ENCODE measurements at places on chromosomes 11 and 22.

GRCh38 chr22:27075028-27075678, 417.8 kb downstream of the MIAT start:
- DNase-seq, result no peak

DNA sequence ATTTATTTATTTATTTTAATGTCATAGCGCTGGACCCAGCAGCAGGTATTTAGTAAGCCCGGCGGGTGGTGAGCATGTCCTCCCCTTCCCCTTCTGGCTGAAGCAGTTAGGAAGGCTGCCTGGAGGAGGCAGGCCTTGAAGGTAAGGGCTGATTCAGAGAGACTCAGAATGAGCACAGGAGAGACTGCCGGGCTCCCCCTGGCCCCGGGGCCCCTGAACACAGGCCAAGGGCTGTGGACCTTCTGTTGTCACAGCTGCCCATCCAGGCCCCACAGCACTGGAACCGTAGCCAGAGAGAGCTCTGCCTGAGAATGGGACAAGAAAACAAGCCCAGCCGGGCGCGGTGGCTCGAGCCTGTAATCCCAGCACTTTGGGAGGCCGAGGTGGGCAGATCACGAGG, 52.8 kb downstream of the KCNJ4 start:
- DNase-seq, result no peak

DNA sequence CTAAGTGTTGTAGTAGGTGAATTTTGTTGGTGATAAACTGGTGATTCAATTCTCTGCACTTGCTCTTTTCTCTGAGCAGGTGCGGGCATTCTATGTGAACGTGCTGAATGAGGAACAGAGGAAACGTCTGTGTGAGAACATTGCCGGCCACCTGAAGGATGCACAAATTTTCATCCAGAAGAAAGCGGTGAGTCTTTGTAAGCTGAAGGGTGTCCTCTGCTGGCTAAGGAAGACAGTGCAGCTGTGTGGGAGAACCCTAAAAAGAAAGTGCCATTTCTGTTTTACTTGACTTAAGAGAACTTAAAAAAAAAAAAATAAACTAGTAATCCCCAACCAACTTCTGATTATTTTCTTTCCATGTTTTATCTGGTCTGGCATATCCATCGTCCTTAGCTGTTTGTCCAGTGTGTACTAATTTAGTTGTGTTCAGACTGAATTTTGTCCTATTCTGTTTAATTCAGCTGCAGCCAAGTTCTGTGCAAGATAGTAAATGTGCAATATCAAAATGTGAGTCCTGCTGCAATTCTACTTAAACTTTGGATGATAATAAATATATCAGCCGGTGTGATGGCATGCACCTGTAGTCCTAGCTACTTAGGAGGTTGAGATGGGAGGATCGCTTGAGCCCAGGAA, 29.6 kb downstream of the CAT start:
- DNase-seq, result peak; percentile 28

GRCh38 chr11:64519541-64519940, 71.5 kb upstream of the SLC22A12 start:
- DNase-seq, result no peak

DNA sequence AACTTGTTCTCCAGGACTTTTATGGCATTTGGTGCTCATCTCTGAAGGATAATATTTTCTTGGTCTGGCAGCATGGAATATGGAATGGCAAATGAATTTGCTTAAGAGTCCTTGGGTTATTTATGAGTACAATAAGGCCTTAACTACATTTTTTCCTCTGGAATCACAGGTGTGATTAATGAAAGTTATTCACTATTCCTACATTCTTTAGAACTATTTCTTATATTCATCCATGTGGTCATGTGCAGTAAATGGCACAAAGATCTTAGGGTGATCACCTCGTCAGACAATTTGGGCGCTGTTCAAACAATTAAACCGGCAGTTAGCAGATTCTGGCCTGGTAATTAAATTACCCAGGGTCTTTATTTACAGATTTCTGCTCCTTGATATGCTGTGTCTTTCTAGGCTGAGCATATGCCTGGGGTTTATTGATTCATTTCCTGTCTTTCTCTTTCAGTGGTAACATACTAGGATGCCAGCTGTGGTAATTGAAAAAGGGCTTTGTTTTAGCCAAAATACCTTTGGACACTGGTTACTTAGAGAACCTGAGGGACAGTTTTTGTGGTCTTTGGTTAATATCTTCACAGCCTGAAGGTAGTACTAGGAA, 31.6 kb downstream of the SIK2 start:
- DNase-seq, result no peak

DNA sequence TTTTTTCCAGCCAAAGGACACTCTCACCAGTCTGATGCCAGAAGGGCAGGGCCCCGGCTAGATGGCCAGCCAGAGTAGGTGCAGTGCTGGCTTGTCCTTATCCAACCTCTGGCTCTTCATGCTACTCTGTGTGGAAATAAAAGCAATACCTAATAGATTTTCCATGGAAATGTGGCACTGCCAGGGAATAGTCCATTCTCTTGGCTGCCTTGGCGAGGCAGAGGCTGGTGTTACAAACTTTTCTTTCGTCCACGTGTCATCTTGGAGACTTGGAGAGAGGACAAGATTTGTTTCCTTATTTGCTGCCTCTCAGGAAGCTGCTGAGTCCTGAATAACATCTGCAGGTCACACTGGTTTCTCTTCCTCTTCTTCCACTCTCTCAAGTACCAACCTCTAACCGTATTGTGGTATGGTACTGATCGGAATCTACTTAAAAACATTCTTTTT, 17.2 kb upstream of the C1QTNF4 start:
- DNase-seq, result no peak

- DNase-seq, result no peak
Measured at GRCh38 chr11:8408151-8408941, 144.7 kb upstream of the LMO1 start.

- no peak for DNase-seq
Measured at GRCh38 chr11:124167826-124168231, 15.3 kb upstream of the OR10D3 start.

- no peak for DNase-seq
Measured at GRCh38 chr22:47596176-47596690, 833.8 kb downstream of the TBC1D22A start.

DNA sequence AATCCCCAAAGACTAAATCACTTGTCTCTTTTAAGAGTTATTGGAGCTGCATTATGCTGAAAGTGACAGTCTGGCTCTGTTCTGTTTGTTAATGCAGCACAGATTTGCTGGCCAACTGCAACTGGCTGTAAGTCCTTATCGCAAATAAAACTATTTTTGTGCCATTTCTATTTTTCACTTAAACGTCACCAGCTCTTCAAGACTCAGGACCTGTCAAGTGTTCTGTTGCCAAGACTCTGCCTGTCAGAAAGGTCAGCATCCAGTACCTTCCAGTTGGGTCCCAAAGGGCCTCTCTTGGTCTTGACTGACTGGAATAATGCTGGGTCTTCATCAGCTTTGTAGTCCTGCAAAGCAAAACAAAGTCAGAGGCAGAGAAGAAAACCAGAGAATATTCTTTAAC, 45.6 kb downstream of the PITPNB start:
- no peak for DNase-seq

DNA sequence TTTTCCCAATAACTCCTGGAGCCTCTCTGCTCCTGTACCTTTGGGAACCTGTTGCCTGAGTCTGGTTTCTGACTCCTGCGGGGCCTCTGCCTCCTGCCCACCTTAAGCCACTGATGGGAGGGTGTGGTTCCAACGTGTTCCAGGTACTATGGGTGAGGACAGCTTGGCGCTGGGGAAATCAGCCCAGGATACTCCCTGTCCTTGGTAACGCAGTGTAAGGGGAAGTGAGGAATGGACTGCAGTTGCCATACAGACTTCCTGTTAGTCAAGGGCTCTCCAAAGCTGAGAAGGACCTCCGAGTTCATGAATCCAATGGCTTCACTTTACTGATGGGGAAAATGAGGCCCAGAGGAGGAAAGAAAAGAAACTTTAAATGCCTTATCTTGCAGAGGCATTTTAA, 1.2 kb upstream of the MARK2 start:
- no peak for DNase-seq

- DNase-seq, result peak; percentile 70
Measured at GRCh38 chr11:18332302-18332701, 9.9 kb downstream of the GTF2H1 start.

Data from CD4-positive, alpha-beta T cell treated with Interleukin-2 at 100 ng/mL for 4 hours (primary cell).